Neural cell (in vitro differentiated cells): ENCODE measurements at places on chromosomes 1 and 21. TPM values are rescaled to one million over a fixed set of nuclear protein-coding genes. Genes with fewer than 3 reads are reported as not detected.

PHLDA3 gene
- polyA plus RNA-seq = 28.1 and 35.1 TPM in 2 replicates

FRRS1 gene
- polyA plus RNA-seq = 5.0 TPM in 1 of 2 replicates, not detected in the other

CD48 gene
- not detected in 2 replicates for polyA plus RNA-seq

REN gene
- polyA plus RNA-seq = not detected in 2 replicates

PCP4L1 gene
- polyA plus RNA-seq = 51.2 and 62.5 TPM in 2 replicates

ARHGAP30 gene
- polyA plus RNA-seq = not detected in 2 replicates

C8B gene
- polyA plus RNA-seq = 0.50 TPM in 1 of 2 replicates, not detected in the other

FAM163A gene
- polyA plus RNA-seq = 0.14 and 0.21 TPM in 2 replicates
